ENCODE measurements at places on chromosomes 5 and 9.

DNA sequence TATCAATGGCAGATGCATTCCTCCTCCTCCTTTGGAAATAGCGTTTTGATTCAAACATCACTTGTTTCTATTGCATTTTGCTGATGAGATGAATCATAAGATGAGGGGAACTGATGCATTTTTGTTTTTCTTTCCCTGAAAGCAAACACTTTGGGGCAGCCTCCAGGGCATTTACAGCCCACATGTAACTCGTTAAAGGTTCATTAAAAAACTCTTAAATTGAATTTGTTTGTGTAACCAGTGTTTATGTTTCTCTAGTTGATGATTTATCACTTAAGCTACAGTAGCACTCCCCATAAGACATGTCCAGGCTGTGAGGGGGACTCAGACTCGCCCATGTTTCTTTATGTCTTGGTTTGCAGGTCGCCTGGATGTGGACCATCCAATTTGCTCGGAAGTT, 246.1 kb upstream of the ANKH start:
- DNase-seq: no peak

DNA sequence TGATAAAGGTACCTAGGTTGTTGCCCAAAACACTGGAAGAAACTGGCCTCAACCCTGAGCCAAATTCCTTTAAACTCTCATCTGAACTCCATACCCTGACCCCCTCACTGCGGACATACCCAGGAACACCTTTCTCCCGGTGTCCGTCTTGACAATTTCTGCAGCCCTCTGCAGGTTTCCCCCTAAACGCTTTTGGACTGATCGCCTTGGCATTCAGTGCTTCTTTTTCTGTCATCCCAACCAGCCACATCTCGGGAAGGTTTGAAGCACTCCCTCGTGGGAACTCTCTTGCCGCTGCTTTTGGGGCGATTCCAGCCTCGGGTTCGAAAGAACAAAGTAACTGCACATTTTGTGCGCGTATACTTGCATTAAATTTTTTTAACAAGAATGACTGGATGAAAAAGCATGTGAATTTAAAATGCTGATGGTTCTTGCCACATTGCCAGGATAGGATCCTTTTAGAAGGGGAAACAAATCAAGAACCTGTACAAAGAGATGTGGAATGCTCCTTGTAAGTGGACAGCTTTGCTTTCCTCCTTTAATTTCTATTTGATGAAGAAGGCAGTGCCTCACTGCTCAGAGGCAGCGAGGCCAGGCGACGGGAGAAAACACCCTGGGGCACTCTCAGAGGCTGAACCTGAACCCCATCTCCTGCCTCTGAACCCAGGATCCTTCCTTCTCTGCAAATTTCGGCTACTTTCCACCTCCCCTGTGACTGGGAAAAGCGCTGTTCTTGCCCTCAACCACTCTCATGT, 615 bp downstream of the PSMD5 start:
- DNase-seq: peak; percentile 2

DNA sequence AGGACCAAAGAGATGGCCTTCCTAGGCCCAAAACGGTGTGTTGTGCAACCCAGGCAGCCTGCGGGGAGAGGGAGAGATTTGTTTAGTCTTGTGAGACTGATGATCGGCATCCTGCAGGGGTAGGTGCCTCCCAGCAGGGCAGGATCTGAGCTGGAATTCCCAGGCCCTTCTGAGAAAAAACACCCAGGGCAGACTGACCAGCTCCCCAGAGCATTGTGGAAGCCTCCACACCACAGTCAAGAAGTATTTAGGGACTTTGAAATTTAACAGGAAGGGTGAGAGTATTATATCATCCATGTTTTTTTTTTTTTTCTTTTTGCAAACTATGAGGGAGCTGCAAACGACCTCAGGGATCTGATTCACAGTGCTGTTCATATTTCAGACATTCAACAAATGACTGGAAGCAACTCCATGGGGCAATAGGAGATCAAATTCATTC, 104.5 kb upstream of the LHFPL2 start:
- peak; percentile 96 for DNase-seq

DNA sequence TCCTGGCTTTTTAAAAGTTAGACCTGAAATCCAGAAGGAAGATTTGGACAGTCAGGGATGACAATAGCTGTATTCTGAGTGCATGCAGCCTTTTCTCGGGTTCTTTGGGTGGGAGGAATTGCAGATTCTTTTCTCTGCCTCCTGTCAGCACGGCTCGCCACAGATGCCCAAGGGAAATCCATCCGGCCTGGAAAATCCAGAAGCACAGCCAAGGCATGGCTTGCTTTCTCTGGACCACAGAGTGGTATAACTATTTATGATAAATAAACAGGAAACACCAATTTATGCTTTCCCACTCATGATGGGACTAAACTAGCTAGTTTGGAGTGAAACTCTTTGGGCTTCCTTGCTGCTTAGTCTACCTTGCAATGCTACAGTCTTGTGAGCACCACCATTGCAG, 59.1 kb downstream of the C9orf152 start:
- peak; percentile 84 for DNase-seq

- no peak for DNase-seq
Observed at GRCh38 chr9:113711251-113711650, 164.9 kb upstream of the ZNF618 start.

DNA sequence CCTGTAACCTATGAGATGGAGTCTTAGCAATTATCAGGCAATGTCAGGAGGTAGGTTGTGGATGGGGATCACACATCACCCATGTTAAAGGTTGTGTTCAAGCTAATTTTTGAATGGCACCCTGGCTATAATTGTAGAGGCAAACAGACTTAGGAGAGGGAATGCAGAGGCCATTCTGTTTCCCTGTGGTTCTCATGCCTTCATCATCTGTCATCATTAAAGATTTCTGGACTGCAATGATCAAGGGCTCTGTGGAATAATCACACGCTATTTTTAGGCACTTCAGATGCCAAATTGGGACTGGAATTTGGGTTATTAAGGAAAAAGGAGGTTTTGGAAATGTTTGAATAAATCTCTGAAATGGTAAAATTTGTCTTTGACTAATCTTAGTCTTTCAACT, 1065.4 kb downstream of the TAF11L14 start:
- DNase-seq: peak; percentile 22

- no peak for DNase-seq
Observed at GRCh38 chr5:68303038-68303738, 87.6 kb downstream of the PIK3R1 start.

- DNase-seq: no peak
Observed at GRCh38 chr5:78588507-78588906, 60.1 kb downstream of the LHFPL2 start.

- DNase-seq: no peak
Observed at GRCh38 chr5:143041461-143041860, 271.3 kb downstream of the ARHGAP26 start.

DNA sequence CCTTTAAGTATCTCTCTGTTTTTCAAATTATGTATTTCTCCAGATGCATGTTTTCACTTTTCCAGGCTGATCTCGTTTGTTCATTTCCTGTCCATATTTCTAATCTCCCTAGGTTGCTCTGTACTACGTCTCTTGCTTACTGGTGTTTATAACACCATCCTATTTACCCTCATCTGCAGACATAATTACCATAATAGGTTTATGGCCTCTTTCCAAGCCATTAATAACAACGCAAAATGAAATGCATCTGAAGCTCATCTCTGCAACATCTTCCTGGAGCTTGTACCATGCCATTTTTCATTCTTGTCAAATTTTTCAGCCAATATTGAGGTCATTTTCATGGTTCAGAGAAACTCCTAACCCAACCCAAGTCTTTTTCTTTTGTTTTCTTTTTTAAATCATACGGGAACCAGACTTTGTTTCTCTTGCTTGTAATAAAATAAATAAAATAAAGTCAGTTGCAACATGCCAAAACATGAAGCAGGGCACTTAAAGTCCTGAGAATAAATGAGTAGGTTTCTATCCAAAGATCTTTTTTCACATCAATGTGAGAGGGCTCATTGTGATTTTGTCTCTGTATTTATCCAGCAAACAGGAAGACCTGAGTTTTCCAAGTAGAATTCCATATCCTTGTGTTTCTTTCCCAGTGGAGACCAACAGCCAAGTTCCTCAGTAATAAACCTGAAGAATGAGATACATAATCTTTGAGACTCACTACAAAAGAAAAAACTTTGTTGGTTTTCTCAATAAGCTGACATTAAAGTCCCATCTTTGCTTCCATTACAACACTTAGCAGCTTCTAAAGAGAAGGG, 37.0 kb downstream of the DPYSL3 start:
- DNase-seq: no peak

GRCh38 chr9:90832261-90832660, 30.6 kb downstream of the SYK start:
- no peak for DNase-seq

DNA sequence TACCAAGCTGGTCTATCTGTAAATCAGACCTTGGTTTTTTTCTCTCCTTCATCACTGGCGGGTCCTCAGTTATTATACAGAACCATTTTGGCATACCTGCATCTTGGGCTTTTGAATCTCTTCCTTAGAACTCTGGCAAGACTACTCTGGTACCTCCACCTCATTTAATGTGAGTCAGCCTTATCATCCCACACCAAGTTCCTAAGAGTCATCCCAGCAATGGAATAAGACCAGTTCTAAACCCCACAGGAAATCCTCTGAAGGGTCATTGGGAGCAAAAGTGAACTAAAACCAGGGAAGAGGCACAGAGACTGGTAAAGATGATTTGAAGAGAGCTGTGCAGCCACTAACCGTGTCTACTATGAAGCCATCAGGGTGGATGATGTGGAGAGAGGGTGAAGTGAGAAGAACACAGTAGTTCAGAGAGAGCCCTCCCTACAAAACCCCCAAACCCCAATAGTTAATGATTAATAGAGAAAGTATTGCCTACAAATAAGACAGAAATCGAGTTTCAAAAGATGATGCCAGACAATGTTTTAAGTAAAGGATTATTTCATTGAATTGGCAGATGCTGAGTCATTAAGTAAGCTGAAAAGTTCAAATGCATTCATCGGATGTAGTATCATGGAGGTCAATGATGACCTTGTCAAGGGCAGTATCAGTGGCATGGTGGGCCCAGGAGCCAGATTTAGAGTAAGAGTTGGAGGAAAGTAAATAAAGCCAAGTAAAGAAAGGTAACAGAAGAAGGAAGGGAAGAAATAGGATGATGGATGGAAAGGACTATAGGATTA, 85.4 kb downstream of the PCSK1 start:
- peak; percentile 45 for DNase-seq

GRCh38 chr9:80507611-80508010, 935.8 kb downstream of the TLE4 start:
- no peak for DNase-seq

DNA sequence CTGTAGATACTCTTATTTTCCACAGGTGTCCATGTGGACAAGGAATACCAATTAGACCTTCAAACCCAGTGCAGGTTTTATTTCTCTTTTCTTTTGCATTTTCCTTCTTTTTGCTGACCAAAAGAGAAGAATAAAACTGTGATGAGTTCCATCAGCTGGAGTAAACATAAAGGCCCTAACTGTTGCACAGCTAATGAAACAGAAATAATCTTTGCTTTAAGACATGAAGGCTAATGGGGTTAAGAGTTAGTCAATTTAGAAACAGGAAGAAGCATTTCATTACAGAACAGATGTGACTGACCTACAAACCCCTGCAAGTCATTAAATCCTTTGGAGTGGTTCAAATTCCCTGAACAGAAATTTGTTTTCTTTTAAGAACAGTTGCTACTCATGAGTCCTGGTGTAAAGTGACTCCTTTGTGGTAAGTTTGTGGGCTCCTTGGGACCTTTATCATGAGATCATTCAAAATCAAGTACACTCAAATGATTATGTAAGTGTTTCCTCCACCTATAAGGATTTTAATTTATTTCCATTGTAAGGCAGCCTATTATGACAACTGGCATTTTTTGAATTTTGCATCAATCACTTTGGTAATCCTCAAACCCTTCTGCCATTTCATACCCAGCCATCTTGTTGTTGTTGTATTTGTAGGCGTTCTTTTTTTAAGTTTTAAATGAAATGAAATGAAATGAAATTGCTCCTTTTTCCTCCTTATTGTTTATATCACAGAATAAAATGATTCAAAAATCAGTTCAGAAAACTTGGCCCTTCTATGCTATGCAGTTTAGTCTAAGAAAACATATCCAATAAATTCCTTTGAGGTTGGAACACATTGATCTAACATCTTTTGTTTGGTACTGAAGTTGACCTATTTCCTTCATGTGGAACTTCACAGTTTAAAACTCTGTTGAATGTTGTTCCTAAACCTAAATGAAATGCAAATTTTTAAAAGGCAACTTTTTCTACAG, 1.3 kb downstream of the MINAR2 start:
- DNase-seq: no peak

DNA sequence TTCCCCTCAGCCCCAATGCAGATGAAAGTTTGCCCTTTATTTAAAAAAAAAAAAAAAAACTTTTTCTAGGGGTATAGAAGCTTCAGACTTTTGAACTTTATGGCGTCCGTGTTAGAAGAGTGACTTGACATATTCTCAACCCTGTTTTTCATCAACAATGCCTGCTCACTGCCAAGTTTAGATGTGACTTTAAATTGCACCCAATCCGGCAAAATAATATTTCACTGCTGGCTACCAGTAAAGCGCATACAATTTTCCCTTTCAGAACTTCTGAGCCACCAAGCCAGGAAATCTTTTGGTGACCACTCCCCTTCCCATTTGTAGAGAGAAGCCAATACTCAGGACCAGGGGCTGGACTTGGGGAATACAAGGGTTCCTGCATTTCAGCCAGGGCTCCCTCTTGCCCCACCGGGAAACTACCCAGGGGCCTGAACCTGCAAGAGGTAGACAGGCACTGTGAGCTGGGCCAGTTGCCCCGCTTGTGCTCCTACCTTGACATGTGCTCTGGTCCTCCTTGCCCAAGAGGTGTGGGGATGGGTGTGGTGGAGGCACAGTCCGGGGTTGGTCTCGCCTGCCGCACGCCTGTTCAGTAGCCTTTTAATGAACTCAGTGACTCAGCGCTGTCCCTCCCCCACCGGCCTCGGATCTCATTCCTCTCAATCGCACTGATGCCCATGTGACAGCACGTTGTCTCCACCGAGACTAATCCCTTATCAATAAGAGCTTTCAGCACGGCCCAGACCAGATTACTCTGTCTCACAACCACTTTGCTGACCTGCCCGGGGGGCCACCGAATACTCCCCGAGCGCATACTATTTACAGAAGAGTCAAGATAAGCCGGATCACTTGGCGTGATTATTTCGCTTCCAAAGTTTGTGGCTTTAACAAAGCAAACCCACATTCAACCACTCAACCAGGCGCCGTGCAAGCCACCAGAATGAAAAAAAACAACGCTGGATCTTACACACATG, 226.4 kb downstream of the DCP2 start:
- no peak for DNase-seq

DNA sequence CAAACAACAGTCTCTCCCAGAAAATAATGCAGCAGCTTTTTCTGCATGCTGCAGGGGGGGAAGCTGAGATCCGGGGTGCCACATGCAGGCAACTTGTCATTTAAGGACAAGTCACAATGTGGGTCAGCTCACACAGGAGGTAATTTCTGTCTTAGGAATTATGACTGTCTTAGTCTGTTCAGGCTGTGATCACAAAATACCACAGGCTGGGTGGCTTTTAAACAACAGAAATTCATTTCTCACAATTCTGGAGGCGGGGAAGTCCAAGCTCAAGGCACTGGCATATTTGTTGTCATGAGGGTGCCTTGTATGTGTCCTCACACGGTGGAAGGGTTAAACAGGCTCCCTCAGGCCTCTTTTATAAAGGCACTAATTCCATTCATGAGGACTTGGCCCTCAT, 127.7 kb downstream of the DIRAS2 start:
- DNase-seq: no peak

GRCh38 chr9:19781240-19781639, 7.6 kb downstream of the SLC24A2 start:
- no peak for DNase-seq
